ENCODE measurements at places on chromosomes 3 and 15. TPM values are rescaled to one million over a fixed set of nuclear protein-coding genes. Genes with fewer than 3 reads are reported as not detected.

The PIF1 gene
- total RNA-seq, result 3.5 TPM

The FBXO40 gene
- not detected for total RNA-seq

The RLBP1 gene
- total RNA-seq, result not detected

DNA sequence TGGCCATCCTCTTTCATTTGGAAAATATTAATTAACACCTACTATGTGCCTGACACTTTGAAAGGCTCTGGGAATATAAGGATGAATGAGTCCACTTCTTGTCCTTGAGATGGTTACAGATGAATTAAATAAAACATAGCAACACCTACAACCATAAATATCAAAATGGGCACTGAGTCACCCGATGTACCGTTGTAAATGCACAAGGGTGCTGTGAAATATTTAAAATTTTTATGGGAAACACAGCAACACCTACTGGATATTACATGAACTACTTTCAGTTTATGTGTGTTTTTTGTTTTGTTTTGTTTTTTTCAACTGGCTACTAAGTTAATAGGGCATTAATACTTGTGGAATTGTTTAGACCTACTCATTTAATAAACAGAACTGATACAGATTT, 239.0 kb upstream of the NAALADL2 start:
- DNase-seq, result no peak

DNA sequence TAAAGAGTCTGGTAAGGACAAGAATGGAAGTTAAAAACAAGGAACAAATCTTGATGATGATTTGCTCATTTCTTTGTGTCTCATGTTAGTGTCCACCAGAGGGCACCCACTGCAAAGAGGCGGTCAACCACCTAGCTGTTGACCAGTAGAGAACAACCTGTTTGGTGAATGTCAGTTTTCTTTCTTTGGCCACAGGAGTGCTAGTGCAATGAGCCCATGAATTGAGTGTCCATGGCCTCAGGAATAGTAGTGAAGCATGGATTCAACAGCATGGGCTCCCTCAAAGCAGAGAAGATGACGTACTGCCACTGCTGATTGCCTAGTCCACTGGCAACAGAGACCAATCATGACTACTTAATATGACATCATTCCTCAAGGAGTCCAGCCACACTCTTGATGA, 10.7 kb upstream of the CNTN6 start:
- DNase-seq, result peak; percentile 72

DNA sequence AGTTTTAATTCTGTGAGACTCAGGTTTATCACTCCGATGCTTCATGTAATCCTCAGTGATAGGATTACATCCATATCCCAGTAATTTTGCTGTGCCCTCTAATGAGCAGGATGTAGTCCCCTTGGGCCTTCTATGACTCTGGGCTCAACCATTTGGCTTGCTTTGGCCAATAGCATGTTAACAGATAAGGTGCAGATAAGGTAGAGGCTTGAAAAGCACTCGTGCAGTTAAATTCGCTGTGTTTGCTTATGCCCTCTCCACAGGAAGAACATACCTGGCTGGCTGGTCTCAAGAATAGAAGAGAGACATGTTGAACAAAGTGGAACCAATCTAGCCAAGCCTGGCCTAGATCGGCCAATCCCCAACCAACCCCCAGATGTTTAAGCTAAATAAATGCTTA, 20.1 kb downstream of the CCDC13 start:
- DNase-seq, result no peak

- DNase-seq, result no peak
Observed at GRCh38 chr3:164416491-164417222, 661.6 kb downstream of the SI start.

Data from Peyer's patch (tissue), 4 donors.